GM18507 (cell line): ENCODE measurements at places on chromosomes 3 and 15.

- DNase-seq, result no peak
These were observed 98.2 kb downstream of the FNDC3B start for GRCh38 chr3:172137287-172138192.

DNA sequence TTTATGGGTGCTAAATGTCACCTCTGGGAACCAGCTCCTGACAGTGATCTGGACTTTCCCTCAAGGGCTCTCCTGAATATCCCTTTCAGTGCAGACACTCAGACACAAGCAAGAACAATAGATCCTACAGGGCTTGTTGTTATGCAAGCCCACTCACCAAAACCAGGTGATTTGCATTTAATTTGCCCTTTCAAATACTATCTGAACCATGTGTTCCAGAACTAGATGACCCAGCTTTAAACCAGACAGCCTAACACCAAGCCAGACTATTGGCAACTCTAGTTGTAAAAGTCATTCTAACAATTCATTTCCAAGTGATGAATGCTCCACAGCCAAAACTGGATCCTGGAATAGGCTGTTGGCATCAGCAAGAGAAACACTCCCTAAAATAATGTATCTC is 5.6 kb upstream of the ATP8B4 start:
- no peak for DNase-seq

DNA sequence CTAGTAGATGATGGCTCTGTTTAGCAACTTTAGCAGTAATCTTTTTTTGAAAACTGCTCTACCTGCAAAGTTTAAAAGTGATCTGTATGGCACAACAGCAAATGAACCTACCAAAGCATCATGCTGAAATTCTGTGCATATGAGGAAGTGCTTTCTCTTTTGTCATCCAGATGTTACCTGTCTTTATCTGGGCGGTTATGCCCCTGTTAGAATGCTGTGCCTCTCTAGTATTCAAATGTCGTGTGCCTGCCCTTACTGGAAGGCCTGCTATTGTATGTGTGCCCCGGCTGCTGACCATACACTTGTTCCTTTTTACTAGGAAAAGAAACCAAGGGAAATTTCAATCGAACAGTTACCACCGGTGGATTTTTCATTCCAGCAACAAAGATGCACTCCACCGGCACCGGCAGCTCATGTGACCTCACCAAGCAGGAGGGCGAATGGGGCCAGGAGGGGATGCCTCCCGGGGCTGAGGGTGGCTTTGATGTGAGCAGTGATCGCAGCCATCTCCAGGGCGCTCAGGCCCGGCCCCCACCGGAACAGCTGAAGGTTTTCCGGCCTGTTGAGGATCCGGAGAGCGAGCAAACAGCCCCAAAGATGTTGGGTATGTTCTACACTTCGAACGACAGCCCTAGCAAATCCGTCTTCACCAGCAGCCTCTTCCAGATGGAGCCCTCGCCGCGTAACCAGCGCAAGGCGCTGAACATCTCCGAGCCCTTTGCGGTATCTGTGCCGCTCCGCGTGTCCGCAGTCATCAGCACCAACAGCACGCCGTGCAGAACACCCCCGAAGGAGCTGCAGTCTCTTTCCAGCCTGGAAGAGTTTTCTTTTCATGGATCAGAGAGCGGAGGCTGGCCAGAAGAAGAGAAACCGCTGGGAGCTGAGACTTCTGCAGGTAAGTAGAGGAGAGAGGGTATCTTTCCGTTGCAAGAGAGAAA is 61.6 kb downstream of the TMEM39A start:
- no peak for DNase-seq

GRCh38 chr3:193010191-193010590 is 92.5 kb upstream of the MB21D2 start:
- DNase-seq, result no peak

DNA sequence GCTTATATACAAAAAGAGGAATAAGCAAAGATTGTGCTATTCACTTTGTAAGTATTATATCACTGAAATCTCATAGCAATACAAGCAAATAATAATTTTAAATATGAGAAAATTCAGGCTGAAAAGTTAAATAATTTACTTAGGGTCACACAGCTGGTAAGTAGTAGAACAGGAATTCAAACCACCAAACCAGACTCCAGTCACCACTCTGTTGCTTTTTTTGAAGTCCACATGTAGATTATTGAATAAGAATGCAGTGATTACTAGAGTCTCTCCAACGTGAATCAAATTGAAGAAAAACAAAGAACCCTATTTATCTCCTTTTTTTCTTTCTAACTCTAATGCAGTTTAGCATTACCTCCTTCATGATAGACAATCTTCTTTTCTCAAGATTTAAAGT is 15.9 kb downstream of the SPICE1 start:
- DNase-seq, result no peak

DNA sequence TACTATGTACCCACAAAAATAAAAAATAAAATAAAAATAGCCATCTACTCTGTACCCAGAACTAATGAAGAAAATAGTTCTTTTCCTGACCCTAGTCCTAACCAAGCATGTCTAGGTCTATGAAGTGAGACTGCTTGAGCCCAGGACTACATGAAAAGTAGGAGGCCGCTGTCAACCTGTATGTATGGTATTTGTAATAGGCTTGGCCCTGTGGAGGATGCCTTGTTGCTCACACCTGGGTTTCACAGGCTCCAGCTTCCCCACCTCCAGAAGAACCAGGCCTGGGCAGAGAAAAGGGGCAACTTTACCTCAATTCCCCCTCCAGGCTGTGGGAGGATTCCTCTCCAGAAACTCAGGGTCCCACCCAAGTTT is 6.8 kb upstream of the PKM start:
- DNase-seq, result no peak

DNA sequence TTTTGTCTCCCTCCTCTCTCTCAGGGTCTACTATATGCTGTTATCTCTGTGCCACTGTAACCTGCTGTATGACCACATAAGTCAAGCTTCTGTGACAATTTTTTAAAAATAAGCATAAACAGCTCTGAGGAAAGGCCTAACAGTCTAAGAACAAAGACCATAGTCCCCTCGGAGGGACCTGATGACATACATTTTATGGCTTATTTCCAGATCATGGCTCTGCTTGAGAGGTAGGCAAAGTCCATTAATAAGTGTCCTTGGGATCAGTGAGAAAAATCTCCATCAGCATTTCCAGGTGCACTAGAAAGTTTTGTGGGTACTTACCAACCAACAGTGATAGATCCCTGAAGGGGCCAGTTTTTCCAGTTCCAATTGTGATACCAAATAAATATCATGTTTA is 123.8 kb downstream of the TNIK start:
- DNase-seq, result no peak

- no peak for DNase-seq
These were observed 5.8 kb downstream of the RARB start for GRCh38 chr3:25433868-25434267.

GRCh38 chr3:53849916-53850315 is 3.5 kb downstream of the IL17RB start:
- DNase-seq, result no peak

- DNase-seq, result no peak
These were observed 5.7 kb downstream of the TMEM207 start for GRCh38 chr3:190444006-190444405.

GRCh38 chr3:133042778-133043177 is 4.6 kb downstream of the TMEM108 start:
- no peak for DNase-seq

- no peak for DNase-seq
These were observed 17.7 kb upstream of the AP4E1 start for GRCh38 chr15:50890751-50891150.

DNA sequence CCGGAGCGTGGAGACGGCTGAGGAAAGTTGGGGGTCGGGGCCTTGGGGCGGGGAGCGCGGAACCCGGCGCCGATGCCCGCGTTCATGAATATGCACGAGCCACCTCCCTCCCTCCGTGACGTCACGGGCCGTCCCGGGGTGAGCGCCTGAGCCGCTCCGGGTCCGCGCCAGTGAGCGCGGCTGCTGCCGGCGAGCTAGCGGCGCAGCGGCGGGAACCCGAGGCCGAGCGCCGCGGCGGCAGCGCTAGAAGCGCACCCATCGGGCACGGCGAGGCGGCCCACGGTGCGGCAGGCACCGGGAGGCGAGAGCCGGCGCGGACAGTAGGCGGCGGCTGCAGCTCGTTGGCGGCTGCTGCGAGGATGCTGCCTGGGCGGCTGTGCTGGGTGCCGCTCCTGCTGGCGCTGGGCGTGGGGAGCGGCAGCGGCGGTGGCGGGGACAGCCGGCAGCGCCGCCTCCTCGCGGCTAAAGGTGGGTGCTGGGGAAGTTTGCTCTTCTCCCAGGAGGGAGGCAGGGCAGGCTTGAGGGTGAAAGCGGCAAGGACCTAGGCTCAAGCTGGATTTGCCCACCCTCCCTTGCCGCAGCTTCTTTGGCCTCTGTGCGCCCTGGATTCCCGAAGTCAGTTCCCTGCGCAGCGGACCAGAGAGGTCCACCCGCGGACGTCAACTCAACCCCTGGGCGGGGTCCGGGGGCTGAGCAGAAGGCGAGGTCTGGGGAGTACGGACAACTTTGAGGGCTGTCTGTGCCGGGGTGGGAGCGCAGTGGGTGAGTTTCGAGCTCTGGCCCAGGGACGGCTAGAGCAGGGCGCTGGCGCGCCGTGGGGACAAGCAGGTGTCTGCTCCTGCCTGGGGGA is at the start of gene CLSTN2:
CLSTN2 (plus strand) TSS at position 170 of the 850 bp plus-strand sequence.
- peak; percentile 11 for DNase-seq

DNA sequence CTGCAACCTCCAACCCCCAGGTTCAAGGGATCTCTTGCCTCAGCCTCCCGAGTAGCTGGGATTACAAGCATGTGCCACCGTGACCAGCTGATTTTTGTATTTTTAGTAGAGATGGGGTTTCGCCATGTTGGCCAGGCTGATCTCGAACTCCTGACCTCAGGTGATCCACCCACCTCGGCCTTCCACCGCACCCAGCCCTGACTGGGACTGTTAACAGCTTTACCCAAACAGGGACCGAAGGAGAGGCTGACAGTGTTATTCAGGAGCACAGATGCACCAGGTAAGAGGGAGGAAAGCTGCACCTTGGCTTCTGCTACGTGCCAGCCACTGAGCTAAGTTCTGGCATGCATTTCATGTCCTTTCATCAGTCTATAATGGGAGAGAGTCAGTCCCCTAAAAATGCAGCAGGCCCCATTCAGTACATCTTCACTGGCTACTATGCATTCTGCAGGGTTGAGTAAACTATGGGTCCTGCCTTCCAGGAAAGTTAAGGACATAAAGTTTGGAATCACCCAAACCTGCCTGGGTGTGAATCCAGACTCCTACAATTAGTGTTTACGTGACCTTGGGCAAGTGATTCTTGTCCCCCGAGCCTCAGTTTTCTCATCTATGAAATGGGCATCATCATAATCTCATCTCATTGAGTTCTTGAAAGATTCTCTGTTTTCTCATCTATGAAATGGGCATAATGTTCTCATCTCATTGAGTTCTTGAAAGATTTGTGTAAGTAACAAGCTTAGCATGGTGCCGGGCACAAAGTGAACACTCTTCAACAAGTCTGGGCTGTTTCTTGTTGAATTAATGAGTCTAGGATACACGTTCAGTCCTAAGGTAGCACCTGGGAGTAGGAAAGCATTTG is 82.2 kb downstream of the CPN2 start:
- no peak for DNase-seq

DNA sequence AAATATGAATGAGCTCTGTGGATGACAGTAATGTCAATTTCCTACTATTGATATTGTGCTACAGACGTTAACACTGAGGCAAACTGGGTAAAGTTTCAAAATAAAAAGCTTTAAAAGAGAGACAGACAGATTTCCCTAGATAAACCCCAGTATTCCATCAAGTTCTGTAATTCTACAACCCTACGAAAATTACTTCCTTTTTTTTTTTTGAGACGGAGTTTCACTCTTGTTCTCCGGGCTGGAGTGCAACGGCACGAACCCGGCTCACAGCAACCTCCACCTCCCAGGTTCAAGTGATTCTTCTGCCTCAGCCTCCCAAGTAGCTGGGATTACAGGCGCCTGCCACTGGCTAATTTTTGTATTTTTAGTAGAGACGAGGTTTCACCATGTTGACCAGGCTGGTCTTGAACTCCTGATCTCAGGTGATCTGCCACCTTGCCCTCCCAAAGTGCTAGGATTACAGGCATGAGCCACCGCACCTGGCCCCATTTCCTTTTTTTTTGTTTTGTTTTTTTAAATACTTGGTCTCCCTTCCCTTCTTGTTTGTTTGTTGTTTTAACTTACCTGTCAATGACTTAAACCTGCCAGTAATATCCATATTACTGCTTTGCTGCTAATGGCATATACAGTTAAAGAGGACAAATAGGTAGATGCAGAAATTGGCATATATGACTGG is 57.2 kb downstream of the CBLB start:
- DNase-seq, result no peak

DNA sequence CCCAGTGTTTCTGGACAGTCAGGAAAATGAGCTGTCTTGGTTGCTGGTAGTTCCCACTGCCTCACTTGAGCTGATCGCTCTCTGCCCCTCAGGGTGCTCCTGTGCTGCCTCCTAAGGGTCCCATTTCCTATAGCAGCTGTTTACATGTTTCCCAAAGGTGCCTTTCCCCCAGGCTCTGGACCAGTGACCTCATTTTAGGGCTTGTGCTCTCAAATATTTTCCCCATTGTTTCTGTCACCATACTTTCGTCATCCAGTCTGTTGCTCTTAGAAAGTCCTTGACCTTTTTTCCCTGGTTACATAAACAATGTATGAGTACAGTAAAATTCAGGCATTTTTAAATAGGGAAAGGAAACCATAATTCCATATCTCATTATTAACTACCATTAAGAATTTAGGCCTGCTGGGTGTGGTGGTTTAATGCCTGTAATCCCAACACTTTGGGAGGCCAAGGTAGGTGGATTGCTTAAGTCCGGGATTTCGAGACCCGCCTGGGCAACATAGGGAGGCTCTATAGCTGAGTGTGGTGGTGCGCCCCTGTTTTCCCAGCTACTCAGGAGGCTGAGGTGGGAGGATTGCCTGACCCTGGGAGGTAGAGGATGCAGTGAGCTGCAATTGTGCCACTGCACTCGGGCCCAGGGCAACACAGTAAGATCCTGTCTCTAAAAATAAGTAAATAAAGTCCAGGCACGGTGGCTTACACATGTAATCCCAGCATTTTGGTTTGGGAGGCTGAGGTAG is 11.7 kb downstream of the RAD54L2 start:
- no peak for DNase-seq

- DNase-seq, result no peak
These were observed 77.6 kb downstream of the TCF12 start for GRCh38 chr15:56996093-56996492.

DNA sequence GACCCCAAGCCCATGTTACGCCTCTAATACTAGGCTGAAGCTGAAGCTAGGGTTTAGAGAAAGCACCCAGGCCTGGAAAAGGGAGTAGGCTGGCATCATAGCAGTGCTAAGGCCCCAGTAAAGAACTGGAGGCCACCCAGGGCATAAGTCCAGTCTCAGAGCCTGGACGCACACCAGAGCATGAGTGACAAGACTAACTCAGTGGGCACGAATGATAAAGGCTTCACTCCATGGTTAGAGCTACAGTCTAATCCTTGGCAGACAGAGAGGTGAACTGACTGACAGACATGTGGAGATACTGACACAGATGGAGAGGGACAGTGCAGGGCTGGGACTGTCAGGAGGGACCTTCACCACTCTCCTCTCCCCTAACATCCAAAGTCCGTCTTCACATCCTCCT is 139.8 kb downstream of the KCNMB2 start:
- DNase-seq, result no peak

DNA sequence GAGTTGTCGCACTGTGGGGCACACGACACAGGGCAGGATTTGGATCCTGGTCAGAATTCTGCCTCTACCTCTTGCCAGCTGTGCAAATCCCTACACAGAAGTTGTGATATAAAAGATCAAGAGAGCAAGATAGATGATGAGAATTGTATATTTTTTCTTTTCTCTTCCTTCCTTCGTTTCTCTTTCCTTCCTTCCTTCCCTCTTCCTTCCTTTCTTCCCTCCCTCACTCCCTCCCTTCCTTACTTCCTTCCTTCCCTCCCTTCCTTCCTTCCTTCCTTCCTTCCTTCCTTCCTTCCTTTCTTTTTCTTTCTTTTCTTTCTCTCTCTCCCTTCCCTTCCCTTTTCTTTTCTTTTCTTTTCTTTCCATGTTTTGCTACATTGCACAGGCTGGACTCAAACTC is 12.0 kb upstream of the AHSG start:
- DNase-seq, result no peak
